Mesenteric fat pad (tissue), 1 donor: ENCODE measurements at places on chromosomes 3 and 15. TPM values are rescaled to one million over a fixed set of nuclear protein-coding genes. Genes with fewer than 3 reads are reported as not detected.

DNA sequence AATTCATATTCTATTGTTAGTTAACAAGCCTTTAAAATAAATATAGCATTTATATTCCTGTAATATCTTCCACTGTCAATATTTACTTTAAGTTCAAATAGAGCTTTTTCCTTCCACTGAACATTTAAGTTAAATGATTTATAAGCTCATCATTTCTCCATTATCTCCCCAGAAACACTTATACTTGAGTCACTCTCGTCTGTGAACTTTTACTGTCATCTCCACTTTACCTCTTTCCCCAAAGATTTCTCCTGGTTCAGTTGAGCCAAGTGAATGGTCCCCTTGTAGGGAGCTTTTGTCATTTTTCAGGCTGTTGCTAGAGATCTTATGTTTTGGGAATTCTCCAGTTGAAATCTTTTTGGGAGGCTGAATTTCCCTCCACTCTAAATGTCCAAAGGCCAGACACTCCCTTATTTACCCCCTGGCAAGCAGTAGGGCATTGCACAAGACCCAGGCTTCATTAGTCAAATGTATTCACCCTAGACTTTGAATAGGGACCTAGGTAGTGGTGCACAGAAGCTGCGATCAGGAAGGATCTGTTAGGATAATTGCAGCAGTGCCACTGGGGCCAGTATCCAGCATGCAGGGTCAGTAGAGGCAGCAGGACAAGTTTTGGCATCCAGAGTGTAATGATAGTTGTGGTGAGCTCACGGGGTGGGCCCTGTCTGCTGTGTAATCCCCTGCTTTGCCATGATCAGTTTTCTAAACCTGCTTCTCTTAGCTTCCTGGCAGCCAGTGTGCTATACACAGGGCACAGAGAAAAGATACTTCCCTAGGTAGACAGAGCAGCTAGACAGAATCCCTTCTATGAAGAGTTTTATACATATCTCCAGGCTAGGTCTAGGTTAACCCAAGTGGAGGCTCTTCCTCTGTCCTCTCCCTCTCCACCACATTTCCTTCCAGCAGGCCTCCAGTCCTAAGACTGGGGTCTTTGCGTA, 356.5 kb upstream of the SLCO3A1 start:
- no peak for DNase-seq

GRCh38 chr15:98927022-98927421, 80.6 kb downstream of the PGPEP1L start:
- DNase-seq: no peak

The LRRN1 gene
- 0.42 TPM for total RNA-seq

- no peak for DNase-seq
These were observed 44.9 kb downstream of the PEX5L start for GRCh38 chr3:179991883-179992282.

DNA sequence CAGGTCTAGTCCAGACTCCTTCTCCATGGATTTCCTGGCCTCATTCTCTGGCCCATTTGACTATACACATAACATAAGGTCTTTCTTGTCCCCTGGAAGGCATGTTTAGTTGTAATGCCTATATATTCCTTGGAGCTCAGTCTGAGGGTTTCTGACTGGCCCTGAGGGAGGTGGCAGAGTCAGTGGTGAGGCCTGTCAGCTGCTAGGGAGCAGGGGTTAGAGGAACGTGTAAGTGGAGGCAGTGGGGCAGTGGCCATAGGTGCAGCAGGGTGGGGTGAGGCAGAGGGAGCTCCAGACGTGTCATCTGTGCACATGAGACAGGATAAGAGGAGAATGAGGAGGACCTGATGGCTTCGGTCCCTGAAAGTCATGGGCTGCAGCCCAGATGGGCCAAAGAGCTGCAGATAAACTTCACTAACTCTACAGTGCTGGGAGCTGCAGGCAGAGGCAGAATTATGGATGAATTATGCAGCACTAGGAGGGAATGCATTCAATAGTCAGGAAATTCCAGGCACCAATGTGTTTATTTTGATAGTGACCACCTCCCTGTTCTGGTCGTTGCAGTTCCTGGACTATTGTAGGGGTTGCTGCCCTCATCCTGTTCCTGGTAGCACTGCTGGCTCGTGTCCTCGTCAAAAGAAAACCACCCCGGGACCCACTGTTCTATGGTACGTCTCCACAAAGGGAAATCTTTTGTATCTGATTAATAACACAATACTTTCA, 4.9 kb downstream of the TM6SF1 start:
- no peak for DNase-seq

The GOLGA6L22 gene
- not detected for total RNA-seq

- DNase-seq: no peak
These were observed 367.2 kb downstream of the CNTN4 start for GRCh38 chr3:2465842-2466241.

DNA sequence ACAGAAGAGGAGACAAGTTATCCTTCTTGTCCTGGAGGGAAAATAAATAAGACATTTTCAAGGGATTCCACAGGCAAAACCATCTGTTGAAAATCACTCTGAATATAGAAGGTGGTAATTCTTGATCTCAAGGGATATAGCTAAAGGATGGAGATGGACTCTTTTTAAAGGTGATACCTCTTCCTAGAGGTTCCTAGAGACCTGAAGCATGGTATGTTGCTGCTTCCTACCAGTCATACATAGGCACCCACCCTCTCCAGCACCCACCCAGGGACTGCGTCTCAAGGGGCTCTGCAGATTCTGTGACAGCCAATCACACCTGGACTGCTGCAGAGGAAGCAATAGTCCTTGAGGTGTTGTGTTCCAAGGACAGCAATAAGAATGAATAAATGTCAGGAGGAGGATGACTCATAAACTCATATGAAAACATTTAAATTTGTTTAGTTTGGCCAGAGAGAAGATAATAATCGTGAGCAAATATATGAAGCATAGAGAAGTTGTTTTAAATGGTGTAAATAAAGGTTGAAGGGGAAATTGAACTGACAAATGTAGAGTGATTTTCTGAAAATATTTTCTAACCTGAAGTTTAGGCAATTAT, 741.6 kb upstream of the CBLB start:
- DNase-seq: no peak

DNA sequence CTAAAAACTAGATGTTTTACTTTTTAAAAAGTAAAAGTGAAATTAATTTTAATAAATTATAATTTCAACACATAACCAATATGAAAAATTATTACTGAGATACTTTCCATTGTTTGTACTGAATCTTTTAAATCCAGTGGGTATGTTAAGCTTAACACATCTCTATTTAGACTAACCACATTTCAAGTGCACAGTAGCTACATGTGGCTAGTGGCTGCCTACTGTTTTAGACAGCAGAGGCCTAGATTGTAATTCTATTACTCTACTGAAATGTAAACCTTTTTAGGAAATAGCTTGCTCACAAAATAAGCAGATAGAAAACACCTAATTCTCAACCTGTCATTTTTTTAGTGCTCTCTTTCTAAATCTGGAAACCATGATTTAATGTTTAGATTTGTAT, 4.9 kb downstream of the TCAIM start:
- no peak for DNase-seq

DNA sequence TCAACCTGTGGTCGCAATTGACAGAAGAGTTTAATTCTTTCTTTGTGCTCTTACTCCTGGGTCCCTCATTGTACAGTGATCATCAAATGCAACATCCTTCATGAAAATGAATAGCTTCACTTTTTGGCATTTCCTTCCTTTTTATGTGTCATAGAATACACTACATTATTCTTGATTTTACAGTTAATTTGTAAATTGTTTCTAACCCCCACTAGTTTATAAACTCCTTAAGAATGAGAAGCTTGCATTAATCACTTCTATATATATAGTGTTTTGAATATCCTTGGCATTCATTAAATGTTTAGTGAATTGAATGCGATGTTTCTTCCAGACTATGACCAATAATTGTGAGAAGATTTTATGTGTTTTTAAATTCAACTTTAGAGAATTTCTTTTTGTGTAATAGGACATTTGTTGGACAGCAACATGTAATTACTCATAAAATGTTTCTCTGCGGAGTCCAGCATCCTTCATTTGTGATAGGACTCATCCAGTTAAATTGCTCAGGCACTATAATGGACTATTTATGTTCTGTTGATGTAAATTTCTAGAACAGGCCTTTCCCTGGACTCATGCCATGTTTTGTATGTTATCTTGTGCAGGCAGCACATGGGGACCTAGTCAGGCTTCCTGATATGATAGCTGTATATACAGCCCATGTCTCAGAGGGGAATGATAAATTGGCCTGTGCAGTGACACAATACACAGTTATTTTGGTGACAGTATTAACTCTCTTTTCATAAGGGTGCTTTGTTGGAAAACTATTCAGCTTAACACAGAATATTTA, 51.3 kb downstream of the MBNL1 start:
- no peak for DNase-seq

GRCh38 chr3:113274425-113275257, 63.3 kb downstream of the BOC start:
- no peak for DNase-seq

The SLC24A5 gene
- total RNA-seq: not detected

- DNase-seq: no peak
These were observed 8.0 kb upstream of the KLHL6 start for GRCh38 chr3:183563536-183563874.

DNA sequence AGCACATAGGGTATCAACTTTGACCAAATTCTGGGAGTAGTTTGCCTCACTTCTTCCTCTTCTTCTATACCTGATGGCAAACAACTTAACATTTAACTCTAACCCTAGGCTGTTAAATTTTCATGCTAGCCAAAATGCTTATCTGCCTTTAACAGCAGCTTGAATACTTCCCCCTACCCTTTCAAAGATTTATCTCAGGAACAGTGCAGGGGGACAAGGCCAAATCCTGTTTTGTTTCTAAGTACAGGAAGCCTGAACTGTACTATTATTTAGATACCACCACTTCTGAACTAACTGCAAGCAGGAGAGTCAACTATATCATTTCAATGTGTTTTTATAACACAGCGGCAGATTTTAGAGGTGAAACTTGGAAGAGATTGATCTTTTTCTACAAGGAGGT, 104.0 kb upstream of the CNTN6 start:
- DNase-seq: no peak

DNA sequence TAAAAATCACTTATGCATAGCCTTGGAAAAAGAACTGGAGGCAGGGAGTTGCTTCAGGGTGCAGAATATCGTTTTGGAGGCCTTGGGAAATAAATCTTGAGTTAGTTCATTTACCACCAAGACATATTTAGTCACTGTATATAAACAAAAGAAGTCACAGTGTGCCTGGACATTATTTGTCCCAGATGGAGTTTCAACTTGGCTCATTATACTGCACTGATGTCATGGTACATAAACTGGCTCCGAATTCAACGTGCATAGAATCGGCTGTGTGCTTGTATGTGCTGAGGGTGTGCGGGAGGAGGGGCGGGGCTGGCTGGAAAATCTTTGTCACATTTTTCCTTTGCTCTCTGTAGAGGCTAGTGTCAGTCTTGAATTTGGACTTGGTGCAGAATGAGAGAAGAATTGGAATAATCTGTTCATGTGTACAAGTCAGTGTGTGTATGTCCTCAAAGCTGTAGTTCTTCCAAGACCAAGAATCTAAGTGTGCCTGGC, 86.6 kb downstream of the FNDC3B start:
- no peak for DNase-seq

DNA sequence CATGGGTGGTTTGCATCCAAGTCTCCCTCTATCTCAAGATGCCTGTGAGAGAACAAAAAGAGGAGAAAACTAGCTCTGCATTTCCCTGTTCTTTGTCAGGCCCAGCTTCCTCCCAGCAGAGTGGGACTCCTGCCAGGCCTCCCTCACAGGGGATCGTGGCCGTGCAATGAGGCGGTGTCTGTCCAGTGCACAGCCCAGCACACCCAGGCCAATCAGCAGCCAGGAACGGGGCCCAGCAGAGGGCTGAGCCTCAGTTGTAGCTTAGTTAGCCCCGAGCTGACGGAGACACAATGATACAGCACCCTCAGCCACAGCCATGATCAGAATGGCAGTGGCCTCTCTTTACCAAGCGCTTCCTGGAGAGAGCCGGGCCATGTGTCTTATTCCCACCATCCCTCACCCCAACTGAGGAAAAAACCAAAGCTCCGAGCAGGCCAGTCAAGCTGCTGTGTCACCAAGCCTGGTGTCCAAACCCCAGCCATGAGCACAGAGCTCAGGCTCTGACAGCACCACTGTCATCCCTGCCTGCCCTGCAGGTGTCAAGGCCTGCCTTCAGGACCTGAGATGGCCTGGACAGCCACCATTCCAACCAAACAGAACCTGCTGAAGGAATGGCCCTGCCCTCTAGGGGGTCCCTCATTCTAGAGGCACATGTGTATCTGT, 71.1 kb downstream of the DNAJB8 start:
- no peak for DNase-seq

The DUOXA1 gene
- 1.8 TPM for total RNA-seq

- DNase-seq: no peak
These were observed 5.0 kb downstream of the C2CD4A start for GRCh38 chr15:62071711-62072308.

DNA sequence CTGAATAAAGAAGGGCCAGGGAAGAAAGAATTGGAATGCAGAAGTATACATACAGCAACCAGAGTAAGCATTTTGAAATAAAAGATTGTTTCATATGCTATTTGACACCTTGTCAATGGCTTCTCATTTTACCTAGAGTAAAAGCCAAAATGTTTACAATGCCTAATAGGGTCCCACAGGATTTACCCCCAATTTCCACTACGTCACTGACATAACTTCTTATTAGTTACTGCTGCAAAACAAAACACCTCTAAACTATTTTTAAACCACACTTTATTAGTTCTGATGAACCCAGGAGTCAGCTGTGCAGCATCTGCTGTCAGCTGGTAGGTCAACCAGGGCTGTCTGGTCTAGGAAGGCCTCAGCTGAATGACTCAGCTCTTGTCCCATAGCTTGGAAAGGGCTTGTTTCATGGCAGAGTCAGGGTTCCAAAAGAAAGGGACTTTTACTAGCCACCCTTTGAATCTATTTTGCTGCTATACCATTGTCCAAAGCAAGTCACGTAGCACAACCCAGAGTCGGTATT, 945.1 kb downstream of the EPHA3 start:
- no peak for DNase-seq

GRCh38 chr3:172905451-172905850, 154.9 kb downstream of the ECT2 start:
- DNase-seq: no peak

The RBPMS2 gene
- 24.5 TPM for total RNA-seq

GRCh38 chr3:45029661-45030060, 3.6 kb downstream of the CLEC3B start:
- no peak for DNase-seq

DNA sequence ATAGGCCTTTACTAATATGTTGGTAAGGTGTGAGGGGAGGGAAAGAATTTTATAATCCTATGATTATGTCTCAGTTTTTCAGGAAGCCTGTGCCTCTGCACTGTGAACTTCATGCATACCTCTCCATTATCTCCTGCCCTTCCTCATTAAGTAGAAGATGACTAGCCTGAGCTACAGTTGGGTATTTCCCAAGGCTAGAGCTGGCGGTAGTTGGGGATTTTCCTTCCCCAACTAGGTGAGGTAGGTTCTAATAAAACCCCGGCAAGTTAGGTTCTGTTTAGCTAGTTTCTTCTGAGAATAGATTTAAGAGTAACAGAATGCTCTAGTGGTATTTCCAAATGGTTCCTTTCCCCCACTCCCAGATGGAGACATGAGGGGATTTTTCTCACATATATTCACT, 414.5 kb downstream of the GRM7 start:
- DNase-seq: no peak

The ABCF3 gene
- 81.1 TPM for total RNA-seq
